ENCODE measurements at places on chromosomes 1 and 21. TPM values are rescaled to one million over a fixed set of nuclear protein-coding genes. Genes with fewer than 3 reads are reported as not detected.

- no peak for DNase-seq
Measured at GRCh38 chr1:11595285-11595684, 58.9 kb downstream of the FBXO2 start.

DNA sequence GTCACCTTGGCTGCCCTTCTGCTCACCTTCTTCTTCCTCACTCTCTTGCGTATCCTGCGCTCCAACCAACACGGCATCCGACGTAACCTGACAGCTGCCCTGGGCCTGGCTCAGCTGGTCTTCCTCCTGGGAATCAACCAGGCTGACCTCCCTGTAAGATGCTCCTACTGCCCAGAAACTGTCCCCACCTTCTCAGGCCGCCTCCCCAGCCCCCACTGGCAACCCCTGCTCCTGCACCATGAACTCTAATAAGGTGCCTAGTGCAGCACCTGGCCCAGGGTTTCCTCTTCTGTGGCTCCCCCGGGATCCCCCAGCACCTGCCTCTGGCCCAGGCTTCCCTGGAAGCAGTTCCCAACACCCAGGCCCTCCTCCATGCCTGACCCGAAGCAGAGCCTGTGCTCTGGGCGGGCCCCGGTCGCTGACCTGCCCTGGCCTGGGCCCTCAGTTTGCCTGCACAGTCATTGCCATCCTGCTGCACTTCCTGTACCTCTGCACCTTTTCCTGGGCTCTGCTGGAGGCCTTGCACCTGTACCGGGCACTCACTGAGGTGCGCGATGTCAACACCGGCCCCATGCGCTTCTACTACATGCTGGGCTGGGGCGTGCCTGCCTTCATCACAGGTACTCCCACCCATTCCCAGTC is 12.8 kb downstream of the PSRC1 start:
- no peak for DNase-seq

GRCh38 chr1:38451541-38451993 is 405.0 kb upstream of the POU3F1 start:
- no peak for DNase-seq

DNA sequence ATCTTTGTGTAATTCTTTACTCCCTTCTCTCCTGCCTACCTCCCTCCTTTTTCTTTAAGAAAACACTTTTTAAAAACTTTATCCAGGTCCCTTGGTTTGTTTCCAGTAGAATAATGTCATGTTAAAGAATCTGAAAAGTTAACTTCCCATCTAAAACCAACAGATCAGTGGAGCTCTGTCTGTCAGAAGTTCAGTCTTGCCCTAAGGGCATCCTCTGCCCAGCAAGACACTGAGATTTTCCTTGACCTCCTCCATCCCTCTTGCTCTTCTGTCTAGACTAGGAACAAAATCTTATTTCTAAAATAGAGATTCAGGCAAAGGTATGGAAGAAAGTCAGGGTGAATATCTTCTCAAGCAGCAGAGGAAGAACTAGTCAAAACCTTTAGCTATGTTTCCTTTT is 5.7 kb upstream of the GNL2 start:
- no peak for DNase-seq

The EVA1C gene
- 7.6 TPM for total RNA-seq

The UBL4B gene
- not detected for total RNA-seq

The USH2A gene
- not detected for total RNA-seq

The PRAMEF17 gene
- total RNA-seq, result not detected

The TSACC gene
- not detected for total RNA-seq

The DMRTA2 gene
- total RNA-seq, result not detected

The KRTAP10-9 gene
- not detected for total RNA-seq

Data from activated CD8-positive, alpha-beta memory T cell treated with anti-CD3 and anti-CD28 coated beads, Interleukin-2, amount 10 ng/mL, durations not matched to agents 7 days and 5 days (primary cell).